Fibroblast of skin of back (primary cell): ENCODE measurements at places on chromosomes 4 and X.

DNA sequence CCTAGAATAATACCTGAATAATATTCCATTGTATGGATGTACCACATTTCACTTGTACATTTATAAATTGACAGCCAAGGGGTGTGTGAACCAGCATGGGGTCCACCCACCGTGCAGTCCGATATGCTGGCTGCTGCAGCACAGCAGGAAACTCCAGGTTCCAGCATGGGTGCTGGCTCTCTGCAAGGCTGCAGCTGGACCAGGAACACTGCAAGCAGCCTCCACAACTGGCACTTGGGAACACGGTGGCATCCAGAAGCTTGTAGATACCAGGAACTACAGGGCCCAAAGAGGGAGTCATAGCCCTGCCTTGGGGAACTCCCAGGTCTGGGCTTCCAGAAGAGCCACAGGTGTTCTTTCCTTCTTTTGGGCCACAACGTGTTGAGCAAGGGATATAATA is 91.2 kb downstream of the NXF2 start:
- DNase-seq: no peak

DNA sequence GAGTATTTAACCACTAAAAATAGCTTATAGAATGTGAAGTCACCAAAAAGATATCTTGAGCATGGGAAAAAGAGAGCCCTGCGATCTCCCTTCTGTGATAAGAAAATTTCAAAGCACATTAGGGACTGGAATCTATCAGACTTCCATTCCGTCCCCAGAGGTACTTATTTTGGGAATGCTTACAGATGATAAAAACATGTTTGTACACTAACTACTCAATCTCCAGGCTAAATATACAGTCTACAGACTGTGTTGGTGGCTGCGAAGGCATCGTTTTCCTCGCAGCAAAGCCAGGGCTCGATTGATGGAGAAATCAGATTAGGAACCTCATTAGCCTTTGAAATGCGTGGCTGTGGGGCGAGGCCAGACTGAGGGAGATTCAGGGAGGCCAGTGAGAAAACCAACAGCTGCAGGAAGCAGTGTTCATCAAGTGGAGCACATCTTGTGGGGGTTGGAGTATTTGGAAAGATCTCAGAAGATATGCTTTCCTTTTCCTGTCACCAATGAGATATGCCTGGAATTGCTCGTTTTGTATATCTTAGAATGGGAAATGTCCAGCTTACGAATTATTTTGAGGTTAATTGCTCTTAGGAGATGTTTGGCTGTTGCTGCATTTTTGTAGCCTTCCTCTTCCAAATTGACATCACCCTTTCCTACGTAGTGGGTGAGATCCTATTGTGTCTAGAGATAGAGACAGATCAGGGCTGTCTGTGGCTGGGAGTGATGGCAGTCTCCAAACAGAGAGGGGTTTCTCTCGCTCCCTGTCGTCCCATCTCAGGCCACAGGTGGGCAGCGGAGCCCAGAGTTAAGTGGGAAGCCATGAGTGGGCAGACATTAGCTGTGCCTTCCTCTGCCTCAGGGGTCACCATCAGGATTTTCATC is 224.9 kb upstream of the FAT1 start:
- peak; percentile 68 for DNase-seq

GRCh38 chr4:145528601-145529000 is 46.9 kb downstream of the SMAD1 start:
- DNase-seq: no peak

- no peak for DNase-seq
Measured at GRCh38 chr4:36269101-36269500, 12.3 kb upstream of the DTHD1 start.

DNA sequence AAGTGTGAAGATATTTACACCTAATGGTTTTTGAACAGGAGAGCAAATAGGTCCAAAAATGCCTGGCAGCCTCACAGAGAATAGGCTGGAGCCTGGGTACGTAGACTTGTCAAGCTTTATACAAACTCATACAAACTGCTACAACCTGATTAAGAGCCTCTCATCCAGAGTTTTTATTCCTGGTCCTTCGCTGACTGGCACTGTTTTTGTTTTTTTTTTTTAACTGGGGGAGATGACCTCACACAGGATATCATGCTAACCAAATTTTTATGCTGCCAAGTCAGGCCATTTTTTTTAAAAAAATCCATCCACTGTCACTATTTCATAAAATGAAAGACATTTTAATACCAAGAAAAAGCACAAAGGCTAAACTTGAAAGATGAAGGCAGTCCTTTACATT is 1.9 kb downstream of the FAM114A1 start:
- DNase-seq: peak; percentile 66

GRCh38 chrX:55579115-55579514 is 44.1 kb upstream of the FOXR2 start:
- DNase-seq: no peak

DNA sequence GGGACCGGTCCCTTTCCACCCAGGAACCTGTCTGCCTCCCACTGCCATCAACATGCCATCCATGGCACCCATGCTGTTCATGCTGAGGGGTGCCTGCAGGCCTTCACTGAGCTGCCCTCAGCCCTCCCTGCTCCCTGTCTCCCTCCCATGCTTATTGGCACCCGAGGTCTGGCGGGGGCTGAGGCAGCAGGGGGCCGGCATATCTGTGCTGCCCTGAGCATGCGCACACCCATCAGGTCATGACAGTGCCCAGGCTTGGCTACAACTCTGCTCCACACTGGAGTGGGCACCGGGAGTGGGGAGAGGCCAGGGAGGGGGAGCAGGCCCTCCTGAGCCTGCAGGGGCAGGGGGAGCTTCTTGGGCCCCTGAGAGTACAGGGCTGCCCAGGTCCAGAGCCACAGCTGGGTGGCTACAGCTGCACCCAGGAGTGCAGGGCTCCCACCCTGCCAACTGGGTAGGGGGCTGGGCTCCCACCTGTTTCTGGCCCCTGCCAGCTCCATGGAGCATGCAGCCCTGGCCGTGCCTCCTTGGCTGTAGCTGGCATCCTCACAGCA is 395.8 kb upstream of the DMD start:
- DNase-seq: no peak

GRCh38 chr4:4325321-4325720 is 35.3 kb downstream of the ZBTB49 start:
- DNase-seq: no peak

DNA sequence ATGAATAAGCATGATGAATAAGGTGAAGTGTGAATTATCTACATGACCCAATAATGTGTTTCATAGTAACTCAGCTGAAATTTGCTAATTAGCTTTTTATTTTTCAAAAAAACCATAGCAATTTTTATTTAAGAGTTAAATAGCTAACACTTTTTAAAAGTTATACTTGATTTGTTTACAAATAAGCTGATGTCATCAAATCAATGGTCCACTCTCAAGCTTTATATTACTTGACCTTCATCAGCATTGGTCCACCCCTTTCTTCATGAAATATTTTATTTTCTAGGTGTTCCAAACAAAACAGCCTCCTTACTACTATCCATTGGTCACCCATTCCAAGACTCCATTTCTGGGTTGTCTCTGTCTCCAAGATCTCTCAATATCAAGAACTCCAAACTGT is 649.0 kb upstream of the TENM3 start:
- DNase-seq: no peak

DNA sequence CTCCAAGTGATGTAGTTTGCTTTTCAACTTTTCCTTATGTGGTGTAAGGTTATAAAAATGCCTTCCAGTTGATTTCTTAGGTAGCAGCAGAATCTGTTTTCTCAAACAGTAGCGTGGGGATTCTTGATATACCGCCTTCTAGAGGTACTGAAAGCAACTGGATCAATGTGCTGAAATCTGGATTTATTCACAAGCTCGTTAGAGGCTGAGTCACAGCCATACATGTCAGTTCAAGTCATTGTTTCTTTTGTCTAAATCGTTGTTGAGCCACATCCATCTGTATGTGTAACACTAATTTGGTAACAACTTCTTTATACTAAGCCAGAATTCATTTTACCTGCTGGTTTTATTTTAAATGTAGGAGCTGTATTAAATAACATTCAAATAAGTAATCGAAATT is 200.0 kb upstream of the MAD2L1 start:
- no peak for DNase-seq

DNA sequence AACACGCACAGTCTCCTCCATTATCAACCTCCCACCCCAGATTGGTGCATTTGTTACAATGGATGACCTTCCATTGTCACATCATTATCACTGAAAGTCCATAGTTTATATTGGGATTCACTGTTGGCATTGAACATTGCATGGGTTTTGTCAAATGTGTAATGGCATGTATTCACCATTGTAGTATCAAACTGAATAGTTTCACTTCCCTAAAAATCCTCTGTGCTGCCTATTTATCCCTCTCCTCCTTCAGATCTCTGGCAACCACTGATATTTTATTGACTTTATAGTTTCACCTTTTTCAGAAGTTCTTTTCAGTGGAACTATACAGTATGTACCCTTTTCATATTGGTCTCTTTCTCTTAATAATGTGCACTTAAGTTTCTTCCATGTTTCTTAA is 1565.4 kb downstream of the PCDH18 start:
- DNase-seq: no peak

DNA sequence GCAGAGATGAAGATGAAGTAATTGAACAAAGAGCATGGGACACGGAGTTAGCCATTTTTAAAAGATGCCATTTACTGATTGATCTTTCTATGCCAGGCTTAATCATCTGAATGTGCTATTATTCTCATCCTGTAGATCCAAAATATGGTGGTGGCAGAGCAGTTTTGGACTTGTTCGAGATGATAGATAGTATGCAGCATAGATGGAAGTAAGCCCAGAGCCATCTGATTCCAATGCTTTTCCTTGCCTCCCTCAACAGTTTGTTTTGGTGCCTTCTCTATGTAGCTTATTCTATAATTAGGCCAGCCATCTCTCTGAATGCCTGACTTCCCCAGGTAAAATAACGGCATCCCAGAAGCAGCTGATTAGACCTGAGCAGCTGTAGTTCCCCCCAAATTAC is 152.6 kb upstream of the CLNK start:
- DNase-seq: no peak

GRCh38 chrX:138128027-138128671 is 562.2 kb downstream of the ZIC3 start:
- DNase-seq: peak; percentile 45

DNA sequence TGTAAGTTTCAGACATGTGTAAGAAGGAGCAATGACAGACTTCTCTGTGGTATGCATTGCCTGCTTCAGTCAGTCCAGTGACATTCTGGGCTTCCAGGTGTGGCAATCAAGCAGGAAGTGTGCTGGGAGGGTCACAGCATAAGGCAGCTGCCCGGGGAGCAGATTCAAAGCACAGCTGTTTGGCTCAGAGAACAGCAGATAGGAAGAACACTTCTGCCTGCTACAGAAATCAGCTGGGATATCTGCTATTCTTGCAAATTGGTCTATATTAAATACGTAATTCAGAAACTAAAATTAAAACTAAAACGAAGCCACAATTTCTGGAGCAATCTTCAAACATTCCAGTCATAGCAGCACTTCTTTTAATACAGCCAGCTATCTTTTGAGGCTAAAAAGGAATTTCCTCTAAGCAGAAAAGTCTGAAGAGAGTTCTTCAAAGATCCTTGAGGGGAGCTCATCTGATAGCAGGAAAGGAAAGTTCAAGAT is 47.5 kb upstream of the GALNT7 start:
- peak; percentile 49 for DNase-seq

GRCh38 chrX:150989420-150989819 is 6.3 kb downstream of the HMGB3 start:
- DNase-seq: no peak

- peak; percentile 0 for DNase-seq
Measured at GRCh38 chrX:34426334-34426733, 230.8 kb downstream of the TMEM47 start.

DNA sequence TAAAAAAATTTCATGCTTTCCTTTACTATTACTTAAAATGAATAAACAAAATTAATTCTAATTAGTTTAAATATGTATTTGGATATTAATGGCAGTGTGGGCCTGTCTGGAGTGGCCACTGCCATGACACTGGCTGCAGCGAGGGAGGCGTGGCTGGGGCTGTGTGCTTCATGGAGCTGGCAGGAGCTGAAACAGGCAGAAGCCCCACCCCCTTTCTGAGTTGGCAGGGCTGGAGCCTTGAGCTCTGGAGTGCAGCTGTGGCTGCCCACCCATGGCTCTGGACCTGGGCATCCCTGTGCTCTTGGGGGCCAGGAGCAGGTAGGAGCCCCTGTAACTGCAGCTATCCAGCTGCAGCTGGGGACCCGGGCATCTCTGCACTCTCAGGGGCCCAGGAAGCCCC is 8.2 kb upstream of the HSD17B11 start:
- DNase-seq: no peak

- no peak for DNase-seq
Measured at GRCh38 chrX:106608016-106608415, 3.8 kb upstream of the RADX start.

- no peak for DNase-seq
Measured at GRCh38 chrX:6307156-6307555, 78.5 kb upstream of the NLGN4X start.

DNA sequence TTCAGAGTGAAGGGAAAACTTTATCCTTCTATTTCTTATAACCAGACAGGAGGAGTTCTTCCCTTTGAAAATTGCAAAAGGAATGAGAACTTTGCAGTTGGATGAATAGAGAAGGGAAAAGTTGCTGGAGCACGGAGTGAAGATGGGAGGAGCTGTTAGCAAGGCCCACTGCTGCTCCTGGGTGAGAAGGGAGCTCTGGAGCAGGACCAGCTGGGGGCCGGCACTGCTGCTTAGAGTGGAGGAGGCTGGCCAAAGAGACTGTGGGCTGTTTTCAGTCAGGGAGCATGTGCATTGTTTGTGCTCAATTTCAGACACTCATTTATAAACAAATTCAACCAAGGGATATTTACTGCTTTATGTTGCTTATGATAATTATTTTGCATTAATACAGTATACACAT is 164.2 kb downstream of the STIM2 start:
- DNase-seq: no peak

DNA sequence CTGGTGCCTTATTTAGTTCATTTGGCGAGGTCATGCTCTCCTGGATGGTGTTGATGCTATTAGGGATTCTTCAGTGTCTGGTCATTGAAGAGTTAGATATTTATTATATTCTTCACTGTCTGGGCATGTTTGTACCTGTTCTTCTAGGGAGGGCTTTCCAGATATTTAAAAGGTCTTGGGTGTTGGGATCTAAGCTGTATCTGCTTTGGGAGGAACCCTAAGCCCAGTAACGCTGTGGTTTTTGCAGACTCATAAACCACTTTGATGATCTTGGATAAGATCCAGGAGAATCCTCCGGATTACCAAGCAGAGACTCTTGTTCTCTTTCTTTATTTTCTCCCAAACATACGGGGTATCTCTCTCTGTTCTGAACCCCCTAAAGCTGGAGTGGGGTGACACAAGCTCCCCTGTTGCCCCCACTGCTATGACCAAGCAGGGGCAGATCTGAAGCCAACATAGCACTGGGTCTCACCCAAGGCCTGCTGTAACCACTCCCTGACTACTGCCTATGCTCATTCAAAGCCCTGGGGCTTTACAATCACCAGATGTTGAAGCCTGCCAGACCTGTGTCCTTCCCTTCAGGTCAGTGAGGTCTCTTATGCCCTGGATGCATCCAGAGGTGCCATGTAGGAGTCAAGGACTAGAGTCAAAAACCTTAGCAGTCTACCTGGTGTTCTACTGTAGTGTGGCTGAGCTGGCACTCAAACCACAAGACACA is 187.6 kb downstream of the GUCY2F start:
- DNase-seq: peak; percentile 60

- DNase-seq: no peak
Measured at GRCh38 chr4:2866891-2867290, 23.2 kb downstream of the ADD1 start.
